Stimulated activated CD8-positive, alpha-beta memory T cell treated with anti-CD3 and anti-CD28 coated beads, Interleukin-4, amount 100 ng/mL, for 4 hours (primary cell): ENCODE measurements at places on chromosomes 7 and 10.

DNA sequence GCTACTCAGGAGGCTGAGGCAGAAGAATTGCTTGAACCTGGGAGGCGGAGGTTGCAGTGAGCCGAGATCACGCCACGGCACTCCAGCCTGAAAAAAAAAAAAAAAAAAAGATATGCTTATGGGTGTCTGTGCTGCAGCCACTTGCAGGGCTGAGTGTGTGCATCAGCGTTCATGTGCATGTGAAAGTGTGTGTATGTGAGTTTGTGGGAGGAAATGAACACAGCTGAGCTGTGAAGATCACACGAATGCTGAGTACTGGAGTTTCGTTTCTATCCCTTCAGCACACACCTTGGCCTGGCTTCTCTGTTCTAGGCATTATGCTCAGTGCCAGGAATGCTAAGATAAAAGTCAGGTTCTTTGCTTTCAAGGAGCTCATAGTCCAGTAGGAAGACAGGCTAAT, 12.0 kb upstream of the SVOPL start:
- no peak for DNase-seq

GRCh38 chr7:4831723-4832495, 29.9 kb downstream of the PAPOLB start:
- no peak for DNase-seq

DNA sequence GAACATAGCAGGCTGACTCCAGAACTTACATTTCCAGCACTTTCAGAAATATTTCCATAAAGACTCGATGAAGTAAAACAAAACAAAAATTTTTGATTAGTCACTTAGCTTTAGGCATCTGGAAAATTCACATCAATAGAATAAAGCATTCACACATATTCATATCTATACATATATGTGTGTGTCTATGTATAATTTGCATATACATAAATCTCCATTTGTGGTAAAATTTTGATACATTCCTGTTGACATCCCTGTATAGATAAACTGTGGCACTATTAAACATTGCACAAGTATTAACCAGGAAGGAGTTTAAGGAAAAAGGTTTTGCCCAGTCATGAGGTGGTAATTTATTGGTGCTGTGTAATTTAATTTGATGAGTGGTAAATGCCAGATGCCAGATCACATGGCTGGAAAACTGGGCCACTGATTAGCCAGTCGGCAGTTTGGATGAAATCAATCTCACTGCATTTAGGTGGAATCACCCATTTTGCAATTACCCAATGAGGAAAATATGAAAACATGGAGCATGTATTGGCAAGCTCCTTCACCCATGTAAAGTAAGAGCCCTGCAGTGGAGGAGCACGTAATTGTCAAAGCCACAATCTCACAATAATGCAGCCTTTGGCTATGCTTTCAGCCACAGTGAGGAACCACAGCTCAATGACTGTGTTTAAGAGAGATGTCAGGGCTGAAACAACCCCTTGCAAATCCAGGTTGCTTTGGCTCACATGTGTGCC, 294.6 kb downstream of the RNLS start:
- DNase-seq: no peak

- DNase-seq: no peak
These were observed 143.9 kb upstream of the FRMD4A start for GRCh38 chr10:14474656-14475055.

DNA sequence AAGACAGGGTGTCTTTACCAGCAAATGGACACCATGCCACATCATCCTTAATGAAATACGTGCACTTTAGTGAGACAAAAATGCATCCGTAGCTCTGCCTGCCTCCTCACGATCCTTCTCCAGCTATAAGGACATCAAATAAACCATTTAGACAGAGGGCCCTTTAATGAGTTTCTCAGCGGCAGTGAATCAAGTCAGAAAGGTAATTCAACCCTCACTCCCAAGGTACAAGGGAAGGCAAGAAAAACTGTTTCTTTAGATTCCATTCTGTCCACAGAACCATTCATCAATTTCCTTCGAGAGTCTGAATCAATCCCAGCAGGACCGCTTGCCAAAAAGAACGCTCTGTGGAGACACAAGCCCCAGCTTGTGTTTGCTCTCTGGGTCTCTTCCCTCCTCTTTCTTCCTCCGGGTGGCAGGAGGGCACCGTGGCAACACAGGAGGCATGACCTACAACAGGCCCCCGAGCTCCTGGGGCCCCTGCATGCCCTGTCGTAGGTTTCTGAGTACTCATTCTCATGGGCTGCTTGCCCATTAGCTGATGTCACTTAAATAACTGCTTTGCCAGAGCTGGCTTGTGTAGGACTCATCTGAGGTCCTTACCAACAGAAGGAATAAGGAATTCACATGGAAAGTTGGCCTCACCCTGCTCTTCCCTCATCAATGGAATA, 297.8 kb upstream of the PRKCQ start:
- DNase-seq: no peak

DNA sequence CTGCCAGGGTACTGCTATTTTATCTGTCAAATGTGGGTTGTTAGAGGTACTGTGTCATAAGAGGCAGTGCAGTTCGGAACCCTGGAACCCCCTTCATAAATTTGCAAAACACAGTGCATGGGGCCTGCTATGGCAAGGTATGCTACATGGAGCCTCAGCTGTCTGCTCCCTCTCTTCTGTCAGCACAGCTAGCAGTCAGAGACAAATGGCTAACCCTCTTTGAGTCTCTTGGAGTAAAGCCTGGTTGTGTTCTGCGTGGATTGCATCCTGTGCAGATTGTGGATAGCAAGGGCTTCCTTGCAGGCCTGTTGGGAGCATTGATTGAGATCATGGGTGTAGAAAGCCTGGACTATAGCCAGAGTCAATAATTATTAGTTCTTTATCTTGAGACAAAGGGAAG, 397.8 kb downstream of the AUTS2 start:
- no peak for DNase-seq

- no peak for DNase-seq
These were observed 123.6 kb upstream of the PPP2R2D start for GRCh38 chr10:131777162-131777561.

DNA sequence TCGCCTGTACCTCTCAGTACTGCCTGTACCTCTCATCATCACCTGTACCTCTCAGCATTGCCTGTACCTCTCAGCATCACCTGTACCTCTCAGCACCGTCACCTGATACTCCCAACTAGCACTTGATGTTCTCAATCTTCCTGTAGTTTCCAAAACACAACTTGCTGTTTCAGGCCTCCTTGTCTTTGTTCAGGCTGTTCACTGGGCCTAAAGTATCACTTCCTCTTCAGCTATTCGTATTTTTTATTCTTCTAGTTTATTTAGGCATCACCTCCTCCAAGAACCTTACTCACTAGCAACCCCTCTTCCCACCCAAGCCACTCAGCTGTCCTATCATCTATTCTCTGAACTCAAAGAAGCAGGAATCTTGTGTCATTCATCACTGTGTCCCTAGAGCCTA, 24.1 kb downstream of the OR6B1 start:
- no peak for DNase-seq

- no peak for DNase-seq
These were observed 555.6 kb upstream of the POT1 start for GRCh38 chr7:125485223-125485622.

- no peak for DNase-seq
These were observed 382.3 kb downstream of the DNAJB6 start for GRCh38 chr7:157719008-157719682.

GRCh38 chr7:33334349-33334748, 205.0 kb downstream of the BBS9 start:
- no peak for DNase-seq

DNA sequence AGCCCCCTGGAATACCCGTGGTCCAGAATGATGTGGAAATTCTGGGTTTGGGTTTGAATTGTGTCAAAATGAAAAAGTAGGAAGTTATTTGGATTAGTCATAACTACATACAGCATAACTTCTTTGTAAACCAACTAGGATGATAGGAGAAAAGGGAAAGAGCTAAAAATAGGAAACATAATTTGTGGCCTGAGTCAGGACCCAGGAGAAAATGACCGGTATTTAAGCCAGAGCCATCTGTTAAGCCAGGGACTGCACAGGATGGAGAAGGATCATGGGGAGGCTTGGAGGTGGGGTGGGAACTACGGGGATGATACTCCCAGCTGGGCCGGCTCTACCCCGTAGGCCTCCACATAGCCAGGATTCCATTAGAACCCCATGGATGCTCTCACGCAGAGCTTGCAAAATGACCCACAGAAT, 98.6 kb downstream of the MYOF start:
- DNase-seq: no peak
